ENCODE measurements at places on chromosomes 2 and 18.

DNA sequence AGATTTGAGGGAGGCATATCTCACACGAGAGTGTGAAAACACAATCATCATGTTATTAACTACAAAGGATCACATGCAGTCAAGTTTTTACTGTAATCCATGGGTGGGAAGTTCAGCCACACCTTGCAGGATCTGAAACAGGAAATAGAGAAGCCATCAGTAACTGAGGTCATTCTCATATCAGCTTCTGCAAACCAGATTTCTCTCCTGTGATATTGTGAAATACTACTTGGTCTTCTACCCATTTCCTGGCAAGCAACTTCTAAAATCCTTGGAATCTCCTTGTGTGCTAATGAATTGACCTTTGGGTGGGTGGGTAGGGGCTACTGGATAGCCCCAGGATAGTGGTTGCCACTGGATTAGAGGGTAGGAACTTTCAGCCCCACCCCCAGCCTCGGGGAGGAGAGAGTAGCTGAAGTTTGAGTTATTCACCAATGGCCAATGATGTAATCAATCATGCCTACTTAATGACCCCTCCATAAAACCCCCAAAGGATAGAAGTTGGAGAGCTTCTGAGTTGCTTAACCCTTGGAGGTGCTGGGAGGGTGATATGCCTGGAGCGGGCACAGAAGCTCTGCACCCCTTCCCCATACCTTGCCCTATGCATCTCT, 25.6 kb upstream of the TGIF1 start:
- no peak for DNase-seq

DNA sequence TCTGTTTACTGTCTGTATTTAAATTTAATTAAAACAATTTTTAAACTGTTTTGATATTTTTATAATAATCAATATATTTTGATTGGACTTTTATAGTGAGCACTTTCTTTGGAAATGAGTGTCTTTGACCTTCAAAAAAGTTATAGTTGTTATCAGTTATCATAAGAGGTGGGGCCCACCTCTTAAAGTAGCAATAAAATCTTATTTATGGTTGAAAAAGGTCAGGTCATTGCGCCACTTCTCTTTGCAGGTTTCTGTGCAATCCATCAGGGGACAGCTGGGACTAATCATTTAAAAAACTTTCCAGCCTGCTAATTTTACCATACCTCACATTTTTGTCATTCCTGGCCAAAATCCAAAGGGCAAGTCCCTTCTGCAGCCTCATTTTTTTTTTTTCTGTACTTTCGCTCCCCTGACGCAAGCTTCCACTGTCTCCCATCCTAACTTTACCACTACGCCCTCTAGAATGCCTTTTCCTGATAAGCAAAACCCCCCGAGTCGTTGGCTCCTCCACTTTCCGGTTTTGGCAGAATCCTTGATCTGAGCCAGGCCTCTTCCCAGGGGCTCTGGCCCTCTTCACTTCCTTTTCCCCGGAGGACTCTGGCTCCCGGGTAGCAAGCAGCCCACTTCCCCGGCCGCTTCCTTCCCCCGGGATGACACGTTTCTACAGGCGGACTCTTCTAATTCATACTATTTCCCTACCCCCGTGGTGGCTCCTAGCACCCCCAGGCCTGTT, 1.1 kb upstream of the SEH1L start:
- no peak for DNase-seq

DNA sequence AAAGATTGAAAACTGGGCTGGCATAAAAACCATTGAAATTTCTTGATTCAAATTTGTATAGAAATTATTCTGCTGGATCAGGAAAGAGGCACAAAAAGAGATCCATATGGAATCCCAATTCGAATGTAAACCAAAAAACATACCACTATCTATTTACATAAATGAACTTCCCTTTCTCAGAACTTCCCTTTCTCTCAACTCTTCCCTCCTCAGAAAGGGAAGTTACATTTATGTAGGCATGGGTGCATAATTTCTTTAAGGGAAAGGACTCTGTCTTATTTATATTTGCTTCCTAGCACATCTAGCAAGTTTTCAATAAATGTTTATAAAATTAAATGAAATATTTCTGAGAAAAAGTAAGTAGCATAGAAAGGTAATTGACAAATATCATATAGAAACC, 398.1 kb upstream of the ATP5MC3 start:
- no peak for DNase-seq

DNA sequence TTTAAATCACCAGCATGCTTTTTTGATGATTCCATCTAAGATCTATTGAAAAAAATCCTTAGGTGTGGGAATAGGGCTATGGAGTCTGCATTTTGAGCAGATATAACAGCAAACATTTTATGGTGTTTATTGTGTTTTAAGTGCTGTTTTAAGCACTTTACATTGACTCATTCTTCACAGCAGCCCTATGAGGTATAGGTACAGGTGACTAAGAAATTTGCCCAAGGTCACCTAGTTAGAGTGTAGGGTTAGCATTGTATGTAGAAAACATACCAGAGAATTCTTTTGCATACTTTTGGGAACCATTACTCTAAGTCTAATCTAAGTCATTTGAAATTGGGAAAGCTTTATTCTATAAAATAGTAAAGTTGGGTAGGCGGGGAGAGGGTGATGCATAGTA, 31.3 kb downstream of the PPM1B start:
- no peak for DNase-seq

GRCh38 chr18:48994044-48994651, 43.4 kb upstream of the SMAD7 start:
- DNase-seq, result no peak

DNA sequence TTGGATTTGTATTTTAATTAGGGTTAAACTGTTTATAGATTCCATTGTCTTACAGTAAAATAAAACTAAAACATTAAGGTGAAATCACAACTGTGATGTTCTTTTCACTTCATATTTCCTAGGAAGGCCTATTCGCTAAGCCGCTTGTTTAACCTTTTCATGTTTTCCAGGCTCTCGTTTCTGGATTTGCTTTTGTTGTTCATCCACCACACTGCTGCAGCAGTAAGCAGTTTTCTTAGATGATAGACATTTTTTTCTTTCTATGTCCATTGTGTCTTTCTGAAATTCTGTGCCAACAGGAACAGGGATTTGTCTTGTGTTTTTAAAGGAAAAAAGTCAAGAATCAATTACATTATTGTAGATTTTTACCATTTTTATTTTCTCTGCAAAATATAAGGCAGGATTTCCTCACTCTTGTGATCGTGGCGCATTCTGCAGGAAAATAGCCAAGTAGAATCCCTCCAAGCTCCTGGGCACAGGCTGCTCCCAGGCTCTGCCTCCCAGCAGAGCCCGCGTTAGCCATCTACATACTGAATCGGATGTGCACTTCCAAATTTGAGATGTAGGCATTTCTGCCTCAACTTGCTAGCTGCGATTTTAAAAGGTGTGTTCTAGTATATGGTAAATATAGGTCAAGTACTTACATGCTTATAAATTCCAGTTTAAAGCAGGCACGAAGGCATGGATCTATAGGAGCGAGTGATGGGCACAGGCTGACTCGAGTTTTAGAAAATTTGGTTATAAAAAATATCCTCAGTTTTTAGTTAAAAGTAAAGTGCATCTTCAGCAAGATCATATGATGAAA, 10.2 kb downstream of the TSHZ1 start:
- no peak for DNase-seq

- DNase-seq, result no peak
Measured at GRCh38 chr2:151177756-151178155, 83.9 kb downstream of the RBM43 start.

DNA sequence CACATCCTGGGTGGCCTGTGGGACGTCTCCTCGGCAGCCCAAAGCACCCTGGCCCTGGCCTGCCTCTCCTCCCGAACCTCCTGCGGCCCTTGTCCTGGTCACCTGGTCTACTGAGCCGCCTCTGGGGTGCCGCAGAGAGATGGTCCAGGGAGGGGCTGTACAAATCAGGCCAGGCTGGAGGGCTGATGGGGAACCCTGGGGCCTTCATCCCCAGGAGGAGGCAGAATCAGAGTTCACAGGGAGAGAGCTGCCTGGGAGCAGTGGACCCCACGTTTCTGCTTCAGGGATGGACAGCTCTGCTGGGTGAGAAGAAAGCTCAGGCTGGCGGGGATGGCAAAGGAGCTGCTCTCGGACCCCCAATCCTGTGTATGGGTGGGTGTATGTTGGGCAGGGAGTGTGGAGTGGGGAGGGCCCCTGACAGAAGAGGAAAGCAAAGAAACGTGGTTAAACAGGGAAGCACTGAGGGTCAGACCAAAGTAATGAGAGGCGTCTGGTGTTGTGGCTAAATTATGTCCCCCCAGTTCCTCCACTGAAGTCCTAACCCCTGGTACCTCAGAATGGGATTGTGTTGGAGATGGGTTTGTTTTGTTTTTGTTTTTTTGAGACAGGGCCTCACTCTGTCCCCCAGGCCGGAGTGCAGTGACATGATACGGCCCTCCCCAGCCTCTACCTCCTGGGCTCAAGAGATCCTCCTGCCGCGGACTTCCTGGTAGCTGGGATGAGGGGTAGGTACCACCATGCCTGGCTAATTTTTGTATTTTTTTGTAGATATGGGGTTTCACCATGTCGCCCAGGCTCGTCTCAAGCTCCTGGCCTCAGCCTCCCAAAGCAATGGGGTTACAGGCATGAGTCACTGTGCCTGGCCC, 73.4 kb upstream of the SMAD7 start:
- DNase-seq, result peak; percentile 46

DNA sequence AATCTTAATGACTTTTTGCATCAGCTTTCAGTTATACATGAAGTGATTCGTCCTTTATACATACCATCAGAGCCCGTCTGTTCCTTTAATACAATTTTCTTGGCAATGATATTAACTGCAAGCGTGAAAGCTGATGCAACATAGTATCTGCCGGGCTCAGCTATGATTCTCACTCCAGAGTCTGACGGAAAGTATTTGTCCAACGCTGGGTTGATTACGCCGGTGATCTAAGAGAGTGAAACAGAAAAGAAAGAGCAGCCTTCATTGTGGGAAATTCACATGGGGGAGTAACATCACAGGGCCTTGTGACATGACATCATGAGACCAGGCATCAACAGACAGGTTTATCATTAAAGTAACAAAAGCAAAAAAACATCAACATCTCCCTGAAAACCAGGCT, 6.2 kb downstream of the ODC1 start:
- no peak for DNase-seq

DNA sequence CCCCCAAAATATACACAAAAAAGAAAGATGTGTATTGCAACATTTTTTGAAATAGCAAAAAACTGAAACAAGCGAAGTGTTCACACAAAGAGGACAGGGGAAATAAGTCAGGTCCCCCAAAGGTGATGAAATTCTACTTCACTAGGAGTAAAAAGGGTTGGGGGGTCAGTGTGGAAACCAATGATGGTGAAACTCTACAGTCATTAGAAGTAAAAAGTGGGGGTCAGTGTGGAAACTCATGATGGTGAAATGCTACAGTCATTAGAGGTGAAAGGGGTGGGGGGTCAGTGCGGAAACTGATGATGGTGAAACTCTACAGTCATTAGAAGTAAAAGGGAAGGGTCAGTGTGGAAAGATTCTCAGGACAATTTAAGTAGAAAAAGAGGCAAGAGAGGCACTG, 298.2 kb downstream of the EIPR1 start:
- no peak for DNase-seq

- no peak for DNase-seq
Measured at GRCh38 chr2:84388921-84389490, 70.1 kb downstream of the SUCLG1 start.

GRCh38 chr18:77124452-77124922, 8.1 kb downstream of the MBP start:
- peak; percentile 84 for DNase-seq

- DNase-seq, result no peak
Measured at GRCh38 chr18:65352186-65352585, 398.6 kb upstream of the CDH7 start.

DNA sequence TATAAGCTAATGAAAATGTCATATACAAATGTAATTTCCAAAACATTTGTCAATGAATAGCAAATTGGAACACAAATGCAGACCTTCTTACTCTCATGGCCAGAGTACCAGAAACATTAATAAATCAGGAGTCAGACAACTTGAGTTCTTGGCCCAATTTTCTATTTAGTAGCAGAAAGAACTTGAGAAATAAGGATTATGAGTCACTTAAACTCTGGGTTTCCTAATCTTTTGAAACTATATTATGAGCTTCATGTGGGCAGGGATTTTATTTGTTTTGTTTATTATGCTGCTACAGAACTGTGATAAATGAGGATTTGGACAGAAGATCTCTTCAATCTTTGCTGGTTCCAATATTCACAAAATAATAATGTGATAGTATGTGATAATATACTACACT, 686.7 kb downstream of the NR4A2 start:
- DNase-seq, result no peak

DNA sequence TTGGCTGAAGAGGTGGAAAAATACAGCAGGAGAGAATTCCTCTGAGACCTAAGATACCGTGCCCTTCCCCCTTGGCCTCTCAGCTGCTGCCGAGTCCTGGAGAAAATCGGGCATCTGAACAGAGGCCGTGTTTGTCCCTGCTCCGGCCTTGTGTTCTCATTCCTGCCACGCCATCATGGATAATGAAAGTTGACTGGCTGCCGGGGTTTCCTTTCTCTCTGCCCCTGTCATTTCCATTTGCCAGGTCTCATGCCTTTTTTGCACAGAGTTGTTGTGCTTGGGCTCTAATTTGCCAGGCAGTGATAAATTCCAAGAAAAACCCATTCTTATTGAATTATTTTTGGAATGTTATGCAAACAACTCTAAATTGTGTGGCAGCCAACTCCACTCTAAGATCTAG, 496.9 kb upstream of the TNP1 start:
- no peak for DNase-seq

GRCh38 chr18:51621113-51621863, 423.8 kb upstream of the MEX3C start:
- no peak for DNase-seq

DNA sequence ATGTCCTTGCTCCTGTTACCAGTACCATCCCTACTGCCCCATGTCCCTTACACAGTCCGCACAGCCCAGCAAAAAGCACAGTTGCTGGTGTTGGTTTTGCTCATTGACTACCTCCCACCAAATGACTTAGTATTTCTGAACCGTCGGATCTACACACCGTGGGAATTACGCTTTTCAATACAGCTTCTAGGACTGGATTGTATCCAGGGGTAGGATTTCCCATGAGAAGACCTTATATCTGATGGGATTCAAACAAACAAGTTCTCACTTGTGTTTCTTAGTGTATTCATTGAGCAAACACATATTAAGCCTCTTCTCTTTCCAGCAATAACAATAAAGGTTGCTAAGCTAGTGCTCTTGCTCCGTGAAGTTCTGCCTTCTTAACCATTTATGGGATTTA, 25.8 kb downstream of the TRAPPC12 start:
- DNase-seq, result no peak

GRCh38 chr18:6004119-6004518, 108.8 kb upstream of the TMEM200C start:
- no peak for DNase-seq

- DNase-seq, result no peak
Measured at GRCh38 chr2:227029426-227030105, 134.4 kb downstream of the COL4A4 start.

- DNase-seq, result no peak
Measured at GRCh38 chr2:159051133-159051532, 82.7 kb downstream of the TANC1 start.

GRCh38 chr2:65605058-65605742, 172.8 kb upstream of the SPRED2 start:
- no peak for DNase-seq

- DNase-seq, result no peak
Measured at GRCh38 chr2:185127412-185127811, 529.1 kb downstream of the ZNF804A start.

- DNase-seq, result no peak
Measured at GRCh38 chr2:60569680-60570111, 16.2 kb upstream of the BCL11A start.

- DNase-seq, result no peak
Measured at GRCh38 chr2:42095923-42096408, 48.1 kb downstream of the PKDCC start.

All from natural killer cell treated with Interleukin-12 subunit alpha and Interleukin-12 subunit beta and Interleukin-15 and Interleukin-18, amount 100 ng/mL, for 72 hours (primary cell).